ENCODE measurements at places on chromosomes 7 and 10. TPM values are rescaled to one million over a fixed set of nuclear protein-coding genes. Genes with fewer than 3 reads are reported as not detected.

GRCh38 chr10:31322647-31323046 lies 3.6 kb downstream of the ZEB1 start:
- no peak for DNase-seq

DNA sequence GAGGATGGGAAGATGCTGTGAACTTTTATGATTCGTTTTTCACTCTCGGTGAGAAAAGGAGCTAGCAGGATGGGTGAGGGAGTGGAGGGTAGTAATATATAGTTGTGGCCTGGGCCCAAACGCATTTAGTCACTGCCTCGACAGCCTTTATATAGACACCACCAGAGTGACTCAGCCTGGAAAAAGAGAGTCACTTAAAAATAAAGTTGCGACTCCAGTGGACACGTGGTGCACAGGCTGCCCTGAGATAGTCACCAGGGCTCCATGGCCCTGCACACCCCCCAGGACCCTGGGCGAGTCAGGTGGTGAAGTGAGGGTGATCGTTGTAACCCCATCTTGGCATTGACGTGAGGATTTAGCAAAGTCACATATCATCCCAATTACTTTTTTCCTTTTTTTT lies 106.7 kb downstream of the CUX1 start:
- no peak for DNase-seq

DNA sequence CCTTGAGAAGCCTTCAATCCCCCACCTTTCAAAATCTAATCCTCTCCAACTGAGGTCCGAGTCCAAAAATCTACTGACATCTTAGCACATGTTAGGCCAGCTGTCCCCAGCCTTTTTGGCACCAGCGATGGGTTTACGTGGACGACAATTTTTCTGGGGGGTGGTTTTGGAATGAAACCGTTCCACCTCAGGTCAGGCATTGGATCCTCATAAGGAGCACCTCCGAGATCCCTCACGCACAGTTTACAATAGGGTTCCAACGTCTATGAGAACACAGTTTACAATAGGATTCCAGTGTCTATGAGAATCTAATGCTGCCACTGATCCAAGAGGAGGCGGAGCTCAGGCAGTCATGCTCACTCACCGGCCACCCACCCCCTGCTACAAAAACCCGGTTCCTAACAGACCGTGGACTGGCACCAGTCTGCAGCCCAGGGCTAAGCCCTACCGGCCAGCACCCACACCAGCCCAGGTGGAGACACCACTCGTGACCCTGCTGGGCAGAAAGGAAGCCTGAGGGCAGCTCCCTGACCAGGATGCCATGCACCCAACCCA lies 107.6 kb downstream of the DIP2C start:
- no peak for DNase-seq

- DNase-seq: no peak
Measured at GRCh38 chr10:3415878-3416605, 243.5 kb upstream of the PITRM1 start.

DNA sequence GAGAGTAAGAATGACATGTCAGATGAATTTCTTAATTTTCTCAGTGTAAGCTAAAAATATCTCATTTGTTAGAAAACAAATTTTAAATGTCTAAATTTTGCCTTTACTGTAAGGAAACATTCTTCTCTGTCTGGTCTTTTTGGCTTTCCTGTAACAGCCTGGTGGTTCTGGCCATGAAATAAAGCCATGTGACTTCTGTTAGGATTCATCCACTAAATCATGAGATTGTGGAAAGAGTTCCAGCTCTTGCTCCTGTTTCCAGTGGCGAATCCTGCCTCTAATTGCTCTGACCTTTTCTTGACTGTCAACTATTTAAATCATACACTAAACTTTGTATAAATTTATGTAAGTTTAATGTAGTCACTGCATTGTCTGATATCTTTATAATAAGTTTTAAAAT lies 398.5 kb upstream of the AKR1E2 start:
- no peak for DNase-seq

DNA sequence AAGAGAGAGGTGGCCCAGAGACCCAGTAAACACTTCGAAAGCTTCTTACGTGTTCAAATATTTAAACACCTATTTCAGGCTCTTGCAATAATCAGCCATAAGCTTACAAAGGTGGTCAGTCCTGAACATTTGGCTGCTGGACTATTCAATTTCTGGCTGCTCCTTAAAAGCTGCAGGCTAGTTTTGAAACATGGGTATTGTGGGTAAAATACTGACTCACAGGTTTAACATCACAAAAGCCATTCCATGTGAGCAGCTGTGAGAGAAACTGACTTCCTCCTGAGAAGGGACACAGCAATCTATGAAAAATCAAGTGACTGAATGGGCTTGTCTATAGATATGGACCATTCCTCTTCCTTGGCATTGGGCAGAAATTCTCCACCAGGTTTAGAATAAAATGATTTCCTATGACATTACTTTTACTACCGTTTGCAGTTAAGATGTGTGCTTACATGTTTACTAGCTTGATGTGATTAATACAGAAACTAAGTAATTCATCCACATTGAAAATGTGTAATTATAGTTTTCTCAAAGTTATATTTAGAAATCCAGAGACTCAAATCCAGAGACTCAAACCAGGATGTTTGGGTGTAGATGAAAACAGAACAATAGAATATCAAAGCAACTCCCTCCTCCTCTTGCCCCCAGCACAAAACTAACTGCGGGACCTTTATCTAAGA lies 252.3 kb downstream of the GATA3 start:
- DNase-seq: peak; percentile 2

- no peak for DNase-seq
Measured at GRCh38 chr10:84659027-84659426, 330.6 kb downstream of the CCSER2 start.

- DNase-seq: no peak
Measured at GRCh38 chr10:130171196-130171595, 35.0 kb downstream of the GLRX3 start.

DNA sequence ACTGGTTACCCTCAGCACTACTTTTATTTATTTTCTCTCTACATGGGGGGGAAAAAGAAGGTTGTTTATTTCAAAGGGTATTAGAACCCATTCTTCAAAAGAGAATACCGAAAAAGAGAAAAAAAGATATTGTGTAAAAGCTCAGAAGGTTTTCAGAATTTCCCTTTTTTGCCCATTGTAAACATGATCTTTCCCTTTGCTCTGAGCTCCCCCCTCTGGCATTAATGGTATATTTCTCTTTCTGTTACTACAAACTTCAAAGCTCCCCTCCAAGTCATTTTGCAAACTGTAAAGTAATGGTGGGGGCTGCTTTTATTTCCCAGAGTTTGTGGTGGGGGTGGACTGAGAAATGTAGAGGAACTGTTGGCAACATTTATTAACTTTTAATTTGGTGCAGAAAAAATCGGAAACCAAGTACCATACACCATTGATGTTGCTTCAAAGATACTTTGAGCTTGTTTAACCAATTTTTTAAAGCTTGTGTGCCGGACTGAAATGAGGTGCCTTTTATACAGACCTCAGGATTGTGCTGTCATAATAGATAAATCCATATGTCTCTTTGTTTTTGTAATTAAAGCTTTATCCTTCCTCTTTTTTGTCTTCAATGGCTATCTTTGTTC lies 181.5 kb downstream of the EXOC4 start:
- DNase-seq: peak; percentile 16

DNA sequence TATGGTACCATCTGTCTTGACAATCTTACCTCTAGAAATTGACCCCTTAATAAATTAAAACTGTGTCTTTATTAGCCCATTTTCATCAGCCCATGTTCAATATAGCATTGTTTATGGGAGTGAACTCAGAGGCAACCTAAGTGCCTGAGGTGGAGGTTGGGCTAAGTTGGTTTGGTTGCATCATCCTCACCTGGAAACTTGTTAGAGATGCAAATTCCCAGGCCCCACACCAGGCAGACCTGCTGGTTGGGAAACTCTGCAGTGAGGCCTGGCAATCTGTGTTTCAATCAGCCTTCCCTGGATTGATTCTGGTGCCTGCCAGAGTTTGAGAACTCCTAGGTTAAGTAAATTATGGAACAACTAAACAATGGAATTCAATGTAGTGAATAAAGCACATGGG lies 9.4 kb upstream of the FAM170B start:
- DNase-seq: no peak

DNA sequence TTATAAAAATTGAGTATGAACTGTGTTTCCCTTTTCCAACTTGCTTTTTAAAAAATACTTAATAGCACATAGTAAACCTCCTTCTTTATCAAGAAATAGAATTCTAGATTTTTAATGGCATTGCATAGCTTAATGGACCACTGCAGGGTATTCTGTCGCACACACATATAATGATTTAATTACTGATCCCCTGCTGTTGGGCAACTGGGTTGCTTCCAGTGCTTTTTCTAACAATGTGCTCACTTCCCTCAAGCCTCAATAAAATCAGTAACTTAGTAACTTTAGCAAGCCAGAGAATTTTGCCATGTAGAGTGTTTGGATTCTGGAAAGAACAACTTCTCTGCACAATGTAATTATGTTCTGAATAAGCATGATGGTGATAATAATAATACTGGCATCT lies 49.1 kb upstream of the PDLIM1 start:
- no peak for DNase-seq

MEST gene
- 6.1 TPM for total RNA-seq

GOLGA7B gene
- total RNA-seq: 0.05 TPM

CALCR gene
- 0.17 TPM for total RNA-seq

SYT15 gene
- total RNA-seq: 1.0 TPM

ZNF503 gene
- total RNA-seq: 5.2 TPM

Data from renal cortical epithelial cell (primary cell).